Aortic smooth muscle cell (primary cell): ENCODE measurements at places on chromosomes 6 and 20. TPM values are rescaled to one million over a fixed set of nuclear protein-coding genes. Genes with fewer than 3 reads are reported as not detected.

Gene CST4
- 0.26 and 0.31 TPM in 2 replicates for total RNA-seq

Gene NTSR1
- 0.87 and 1.3 TPM in 2 replicates for total RNA-seq

Gene ISM1
- 0.06 and 0.66 TPM in 2 replicates for total RNA-seq

Gene IPCEF1
- total RNA-seq: 0.12 and 0.13 TPM in 2 replicates

Gene SLC9A8
- 8.6 and 9.3 TPM in 2 replicates for total RNA-seq
